NCI-H1417 treated with DMSO at 0.1 percent for 48 hours (cell line): ENCODE measurements at places on chromosomes 5 and 9.

- no peak for DNase-seq
Observed at GRCh38 chr9:130219661-130220096, 45.9 kb upstream of the HMCN2 start.

DNA sequence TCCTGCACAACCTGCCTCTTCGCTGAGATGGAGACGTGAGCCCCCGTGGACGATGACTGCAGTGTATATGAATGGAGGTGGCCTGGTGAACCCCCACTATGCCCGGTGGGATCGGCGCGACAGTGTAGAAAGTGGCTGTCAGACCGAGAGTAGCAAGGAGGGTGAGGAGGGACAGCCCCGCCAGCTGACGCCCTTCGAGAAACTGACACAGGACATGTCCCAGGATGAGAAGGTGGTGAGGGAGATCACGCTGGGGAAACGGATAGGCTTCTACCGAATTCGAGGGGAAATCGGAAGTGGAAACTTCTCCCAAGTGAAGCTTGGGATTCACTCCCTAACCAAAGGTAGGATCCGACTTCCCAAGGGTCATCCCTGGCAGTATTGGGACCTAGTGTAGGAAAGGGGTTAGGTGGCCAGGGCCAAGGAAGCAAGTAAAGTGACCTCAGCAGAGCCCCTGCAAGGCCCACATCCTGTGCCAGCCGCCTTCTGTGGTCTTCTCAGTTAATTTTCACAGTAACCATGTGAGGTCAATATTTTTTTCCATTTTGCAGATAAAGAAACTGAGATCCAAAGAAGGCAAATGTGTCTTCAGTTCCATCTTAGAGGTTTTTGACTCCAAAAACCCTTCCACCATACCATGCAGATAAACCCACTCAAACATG is 53.8 kb downstream of the NIM1K start:
- no peak for DNase-seq

DNA sequence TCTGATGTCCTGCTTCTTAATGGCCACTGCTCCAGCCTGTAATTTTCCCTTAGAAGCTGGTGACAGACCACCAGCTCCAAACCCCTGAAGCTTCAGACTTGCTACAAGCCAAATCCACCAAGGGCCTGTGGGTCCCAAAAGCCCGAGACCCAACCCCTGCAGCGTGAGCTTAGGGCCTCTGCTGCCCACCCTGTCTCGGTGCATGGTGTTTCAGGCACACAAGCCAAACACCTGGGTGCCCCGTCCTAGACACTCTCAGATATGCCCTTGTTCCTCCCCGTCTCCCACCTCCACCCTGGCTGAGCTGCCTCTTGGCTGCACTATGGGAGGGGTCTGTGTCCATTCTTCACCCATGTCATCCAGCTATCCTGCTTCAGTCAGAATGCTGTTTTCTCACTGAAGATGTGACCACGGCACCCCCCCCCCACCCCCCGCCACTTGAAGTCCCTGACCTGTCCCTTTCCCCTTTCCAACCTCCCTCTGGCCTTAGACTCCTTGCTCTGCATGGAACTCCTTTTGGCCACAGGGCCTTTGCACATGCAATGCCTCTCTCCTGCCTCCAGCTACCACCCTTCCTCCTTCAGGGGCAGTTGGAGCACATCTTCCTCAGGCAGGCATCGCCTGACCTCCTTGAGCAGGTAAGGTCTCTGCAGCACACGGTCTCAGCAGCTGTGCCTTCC is 55.8 kb downstream of the ZNF354C start:
- DNase-seq, result no peak

DNA sequence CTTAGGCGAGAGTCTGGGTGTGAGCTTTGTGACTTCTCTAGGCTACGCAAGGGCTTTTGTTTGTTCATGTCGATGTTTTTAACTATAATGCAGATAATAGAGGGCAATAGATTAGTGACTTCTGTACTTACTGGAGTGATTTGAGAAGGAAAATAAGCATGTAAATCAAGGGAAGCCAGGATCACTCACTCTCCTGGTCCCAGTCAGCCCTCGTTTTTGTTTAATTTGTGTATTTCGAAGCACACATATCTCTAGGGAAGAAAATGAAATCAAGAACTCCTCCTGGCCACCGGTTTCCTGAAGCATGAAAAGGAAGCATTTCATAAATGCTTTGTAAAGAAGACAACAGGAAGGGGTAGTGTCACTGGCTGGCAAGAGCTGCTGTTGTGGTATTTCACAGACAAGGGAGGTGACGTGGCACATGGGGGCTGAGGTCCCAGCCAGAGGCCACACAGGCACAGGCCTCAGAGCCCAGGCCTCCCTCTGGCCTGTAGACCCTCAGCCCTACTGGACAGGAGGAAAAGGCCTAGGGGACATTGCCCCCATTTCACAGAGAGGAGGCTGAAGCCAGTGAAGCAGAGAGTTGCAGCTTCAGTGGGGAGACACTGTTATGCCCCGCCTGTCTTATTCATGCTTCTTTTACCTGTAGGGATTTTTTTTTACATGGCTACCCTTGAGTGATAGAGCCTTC is 34.1 kb downstream of the IRF1 start:
- DNase-seq, result no peak

GRCh38 chr9:23590276-23591000 is 235.6 kb downstream of the ELAVL2 start:
- no peak for DNase-seq

GRCh38 chr5:91058155-91058554 is 325.0 kb downstream of the ARRDC3 start:
- no peak for DNase-seq

DNA sequence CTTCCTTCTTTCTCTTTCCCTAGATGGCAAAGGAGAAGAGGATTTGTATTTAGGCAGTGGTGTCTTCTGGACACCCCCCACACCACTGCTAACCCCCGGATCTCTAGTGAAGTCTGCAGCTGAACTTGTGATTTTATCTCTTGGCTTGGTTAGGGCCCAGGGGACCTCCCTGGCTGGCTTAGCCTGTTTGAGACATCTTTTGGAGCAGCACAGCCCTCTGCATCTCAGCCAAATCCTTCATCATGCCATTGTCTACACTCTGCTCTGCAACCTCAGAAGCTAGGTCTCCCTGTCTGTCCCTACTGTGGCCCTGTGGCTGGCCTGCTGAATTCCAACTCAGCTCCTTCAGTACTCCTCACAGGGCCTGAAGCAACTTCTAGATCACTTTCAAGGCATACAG is 81.7 kb downstream of the MUSK start:
- no peak for DNase-seq

DNA sequence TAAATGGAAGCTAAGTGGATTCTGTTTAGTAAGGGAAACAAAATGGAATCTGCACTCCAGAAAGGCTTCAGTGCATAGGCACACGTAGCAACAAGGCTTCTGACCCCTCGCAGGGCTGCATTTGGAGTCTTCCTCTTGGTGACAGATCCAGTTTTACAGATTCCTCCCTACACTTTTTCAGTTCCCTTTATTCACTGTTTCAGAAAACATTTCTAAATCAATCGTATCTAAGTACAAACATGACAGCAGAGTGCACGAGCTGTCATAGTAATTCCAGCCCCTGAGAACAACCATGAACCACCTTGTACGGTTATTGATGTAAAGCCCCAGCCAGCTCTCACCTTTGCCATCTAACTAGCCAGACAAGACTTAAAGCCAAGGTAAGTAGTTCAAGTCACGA is 491.6 kb downstream of the SEMA5A start:
- DNase-seq, result no peak

DNA sequence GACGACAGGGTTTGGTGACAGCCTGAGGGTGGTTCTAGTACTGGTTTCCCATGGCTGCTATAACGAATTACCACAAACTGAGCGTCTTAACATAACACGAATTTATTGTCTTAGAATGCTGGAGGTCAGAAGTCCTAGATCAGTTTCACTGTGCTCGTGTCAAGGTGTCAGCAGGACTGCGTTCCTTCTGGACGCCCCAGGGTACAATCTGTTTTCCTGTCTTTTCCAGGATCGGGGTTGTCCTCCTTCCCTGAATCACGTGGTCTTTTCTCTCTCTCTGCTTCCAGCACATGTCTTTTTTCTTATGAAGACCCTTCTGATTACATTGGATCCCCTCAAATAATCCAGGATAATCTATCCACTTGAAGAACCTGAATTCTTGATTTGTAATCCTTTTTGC is 291.7 kb upstream of the PANK3 start:
- no peak for DNase-seq

DNA sequence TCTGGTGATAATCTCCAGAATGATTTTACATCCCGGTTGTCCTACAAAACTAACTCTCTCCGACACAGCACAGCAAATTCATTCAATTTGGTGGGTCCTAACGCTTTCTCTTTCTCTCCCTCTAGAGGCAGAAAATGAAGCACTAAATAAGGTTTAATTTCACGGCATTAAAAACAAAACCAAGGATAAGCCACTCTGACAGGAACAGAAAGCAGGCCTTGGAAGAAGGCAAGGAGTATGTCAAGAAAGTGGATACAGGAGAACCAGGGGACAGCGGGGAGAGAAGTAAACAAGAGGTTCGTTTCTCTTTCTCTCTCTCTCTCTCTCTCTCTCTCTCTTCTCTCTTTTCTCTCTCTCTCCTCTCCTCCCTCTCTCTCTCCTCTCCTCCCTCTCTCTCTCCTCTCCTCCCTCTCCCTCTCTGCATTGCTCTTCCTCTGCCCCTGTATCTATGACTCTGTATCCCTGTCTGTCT is 49.8 kb downstream of the EBF1 start:
- no peak for DNase-seq
